ENCODE measurements at places on chromosomes 3 and 15.

DNA sequence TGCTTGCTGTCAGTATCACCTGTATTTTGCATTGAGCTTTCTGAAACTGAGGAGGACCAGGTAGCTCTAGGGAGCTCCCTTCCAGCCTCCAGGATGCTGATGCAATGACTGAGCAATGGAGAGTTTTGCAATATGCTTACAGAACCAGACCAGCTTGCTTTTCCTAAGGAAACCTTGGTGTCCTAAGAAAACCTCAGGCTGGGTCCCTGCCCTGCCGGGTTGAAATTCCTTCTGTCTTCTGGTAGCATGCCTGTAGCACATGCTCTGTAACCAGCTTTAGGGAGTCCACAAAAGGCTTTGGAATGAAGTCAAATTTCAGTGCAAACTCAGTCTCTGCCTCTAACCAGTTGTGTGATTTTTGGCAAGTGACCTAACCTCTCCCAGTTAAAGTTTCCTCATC is 65.8 kb upstream of the GSK3B start:
- no peak overlapping the region for H3K4me3 ChIP-seq
- no peak overlapping the region for H3K27ac ChIP-seq
- no peaks in the 10 kb centered on the region for H3K4me1 ChIP-seq
- no peaks in the 10 kb centered on the region for H3K27me3 ChIP-seq
- DNase-seq = peak; percentile 45

DNA sequence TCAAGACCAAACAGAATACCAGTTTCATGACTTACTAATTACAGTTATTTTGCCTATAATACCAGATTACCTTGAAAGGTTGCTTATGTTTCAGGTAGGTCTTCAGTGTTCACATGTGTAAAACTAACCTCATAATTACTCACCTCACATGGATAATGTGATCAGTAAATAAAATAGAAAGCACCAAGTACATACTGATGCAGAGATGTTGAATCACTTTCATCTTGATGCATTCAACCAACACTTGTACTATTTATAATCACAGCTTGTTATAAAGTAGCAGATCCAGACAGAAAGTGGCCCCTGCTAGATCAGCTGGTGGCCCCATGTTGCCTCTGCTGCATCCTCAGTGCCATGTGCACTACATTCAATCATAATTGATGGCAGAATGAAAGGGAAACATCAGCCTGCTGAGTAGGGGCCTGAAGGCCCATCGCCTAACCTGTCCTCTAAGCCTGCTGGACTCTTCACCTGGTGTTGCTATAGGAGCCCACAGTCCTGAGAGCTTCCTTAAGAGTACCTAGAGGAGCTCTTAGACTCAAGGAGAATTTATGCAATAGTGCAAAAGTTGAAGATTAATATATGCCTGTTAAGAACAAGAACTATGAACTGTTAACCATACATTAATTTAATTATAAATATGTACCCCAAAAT is 154.3 kb downstream of the PLCL2 start:
- H3K36me3 ChIP-seq = no peaks in the 10 kb centered on the region
- no peak overlapping the region for H3K27ac ChIP-seq
- no peak for DNase-seq
- no peaks in the 10 kb centered on the region for H3K27me3 ChIP-seq
- H3K4me1 ChIP-seq = no peaks in the 10 kb centered on the region

- peaks cover 16% of the 10 kb centered on the region for H3K4me1 ChIP-seq
- H3K4me3 ChIP-seq = no peak overlapping the region
- no peak for DNase-seq
- no peaks in the 10 kb centered on the region for H3K36me3 ChIP-seq
- no peaks in the 10 kb centered on the region for H3K27me3 ChIP-seq
Measured at GRCh38 chr3:177538048-177538749, 340.9 kb upstream of the TBL1XR1 start.

DNA sequence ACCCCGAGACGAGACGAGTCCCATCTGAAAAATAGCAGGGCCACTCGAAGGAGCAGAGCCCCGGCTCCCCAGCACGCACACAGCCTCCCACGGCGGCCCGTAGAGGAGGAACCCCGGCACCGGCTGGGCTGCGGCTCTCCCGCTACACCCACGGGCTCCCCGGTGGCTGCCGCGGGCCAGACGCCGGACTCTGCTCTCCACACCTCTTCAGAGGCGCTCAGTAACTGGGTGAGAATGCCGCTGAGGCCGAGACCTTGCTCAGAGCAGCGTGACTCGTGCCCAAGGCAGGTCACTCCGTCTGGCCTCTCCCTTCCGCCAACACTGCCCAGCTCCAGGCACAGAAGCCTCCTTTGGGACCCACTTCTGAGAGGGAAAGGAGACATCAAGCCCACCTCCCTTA is 34.4 kb downstream of the TNK2 start:
- no peaks in the 10 kb centered on the region for H3K27me3 ChIP-seq
- H3K4me3 ChIP-seq = no peak overlapping the region
- no peaks in the 10 kb centered on the region for H3K36me3 ChIP-seq
- H3K27ac ChIP-seq = peak overlapping the region; percentile 95
- peaks cover 23% of the 10 kb centered on the region for H3K4me1 ChIP-seq
- peak; percentile 74 for DNase-seq

- H3K27ac ChIP-seq = peak within 1 kb of the TSS; percentile 39
- DNase-seq = peak; percentile 92
- H3K4me3 ChIP-seq = peak within 1 kb of the TSS; percentile 74
- H3K36me3 ChIP-seq = no peaks in the 10 kb centered on the region
- H3K27me3 ChIP-seq = no peaks in the 10 kb centered on the region
Measured at GRCh38 chr3:38453075-38453912, at the start of gene ACVR2B. ACVR2B (plus strand) TSS chr3:38453890; CDS start chr3:38454323, 433 bp downstream.

GRCh38 chr3:165406425-165406824 is 210.2 kb upstream of the SLITRK3 start:
- no peak overlapping the region for H3K27ac ChIP-seq
- H3K4me1 ChIP-seq = no peaks in the 10 kb centered on the region
- H3K27me3 ChIP-seq = no peaks in the 10 kb centered on the region
- H3K36me3 ChIP-seq = no peaks in the 10 kb centered on the region
- DNase-seq = no peak

GRCh38 chr15:25802285-25802830 is 60.8 kb downstream of the ATP10A start:
- no peak overlapping the region for H3K27ac ChIP-seq
- H3K4me1 ChIP-seq = no peaks in the 10 kb centered on the region
- H3K27me3 ChIP-seq = no peaks in the 10 kb centered on the region
- DNase-seq = no peak
- no peak overlapping the region for H3K4me3 ChIP-seq

GRCh38 chr3:44678480-44679116 is 30.1 kb downstream of the ZNF35 start:
- H3K4me3 ChIP-seq = no peak overlapping the region
- H3K36me3 ChIP-seq = no peaks in the 10 kb centered on the region
- no peak for DNase-seq
- H3K27ac ChIP-seq = no peak overlapping the region
- H3K27me3 ChIP-seq = no peaks in the 10 kb centered on the region

GRCh38 chr15:69311319-69311721 is 12.6 kb downstream of the PAQR5 start:
- DNase-seq = no peak
- H3K36me3 ChIP-seq = no peaks in the 10 kb centered on the region
- no peaks in the 10 kb centered on the region for H3K27me3 ChIP-seq
- no peak overlapping the region for H3K27ac ChIP-seq

- H3K4me1 ChIP-seq = peaks cover 34% of the 10 kb centered on the region
- H3K27me3 ChIP-seq = no peaks in the 10 kb centered on the region
- peak; percentile 84 for DNase-seq
- no peak overlapping the region for H3K4me3 ChIP-seq
- peak overlapping the region; percentile 92 for H3K27ac ChIP-seq
Measured at GRCh38 chr3:48232734-48233133, 8.2 kb upstream of the ZNF589 start.

GRCh38 chr3:181103605-181104004 is 114.1 kb upstream of the DNAJC19 start:
- H3K4me1 ChIP-seq = no peaks in the 10 kb centered on the region
- no peak overlapping the region for H3K4me3 ChIP-seq
- no peaks in the 10 kb centered on the region for H3K36me3 ChIP-seq
- DNase-seq = no peak
- no peak overlapping the region for H3K27ac ChIP-seq
- no peaks in the 10 kb centered on the region for H3K27me3 ChIP-seq

- no peaks in the 10 kb centered on the region for H3K36me3 ChIP-seq
- H3K4me1 ChIP-seq = no peaks in the 10 kb centered on the region
- no peaks in the 10 kb centered on the region for H3K27me3 ChIP-seq
- H3K27ac ChIP-seq = no peak overlapping the region
- no peak overlapping the region for H3K4me3 ChIP-seq
- no peak for DNase-seq
Measured at GRCh38 chr3:23656821-23657220, 148.9 kb upstream of the UBE2E1 start.

DNA sequence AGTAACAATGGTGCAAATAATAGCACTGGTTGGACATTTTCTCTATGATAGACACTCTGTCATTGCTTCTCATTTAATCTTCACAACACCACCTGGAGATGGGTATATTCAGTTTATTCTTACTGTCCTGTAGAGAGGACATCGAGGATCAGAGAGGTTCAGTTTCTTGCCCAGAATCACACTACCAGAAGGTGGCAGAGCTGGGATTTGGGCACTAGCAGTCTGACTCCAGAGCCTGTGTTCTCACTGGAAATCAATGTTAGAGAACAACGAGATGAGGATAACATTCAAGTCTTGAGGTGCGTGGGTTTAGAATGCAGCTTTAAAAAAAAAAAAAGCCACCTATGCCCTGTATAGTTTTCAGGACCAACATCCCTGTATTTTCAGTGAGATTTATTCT is 127.8 kb downstream of the SYNPR start:
- H3K36me3 ChIP-seq = no peaks in the 10 kb centered on the region
- no peaks in the 10 kb centered on the region for H3K4me1 ChIP-seq
- no peak overlapping the region for H3K27ac ChIP-seq

DNA sequence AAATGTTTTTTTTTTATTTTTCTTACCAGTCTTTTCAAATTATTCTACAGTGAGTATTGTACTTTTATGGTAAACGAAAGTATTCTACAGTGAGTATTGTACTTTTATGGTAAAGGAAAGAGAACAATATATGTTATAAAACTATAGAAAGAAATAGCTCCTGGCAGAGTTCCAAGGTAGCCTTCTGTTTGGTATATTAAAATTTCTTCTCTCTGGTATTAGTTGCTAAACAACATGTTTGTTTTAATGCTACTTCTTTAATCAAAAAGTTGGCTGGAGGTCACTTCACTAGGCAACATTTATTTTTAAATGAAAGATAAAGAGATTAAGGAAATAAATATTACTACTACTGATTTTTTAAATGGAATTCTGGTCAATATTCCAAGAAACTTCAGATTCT is 108.6 kb upstream of the ARL6 start:
- H3K4me3 ChIP-seq = no peak overlapping the region
- H3K27me3 ChIP-seq = no peaks in the 10 kb centered on the region
- no peaks in the 10 kb centered on the region for H3K4me1 ChIP-seq
- no peaks in the 10 kb centered on the region for H3K36me3 ChIP-seq
- H3K27ac ChIP-seq = no peak overlapping the region

GRCh38 chr3:102059145-102059943 is 210.0 kb downstream of the NFKBIZ start:
- no peak for DNase-seq
- H3K27ac ChIP-seq = no peak overlapping the region
- H3K4me3 ChIP-seq = no peak overlapping the region
- H3K36me3 ChIP-seq = no peaks in the 10 kb centered on the region

All from thyroid gland (tissue), 4 donors.